MM.1S (cell line): ENCODE measurements at places on chromosomes 2 and 18.

- DNase-seq, result no peak
Observed at GRCh38 chr2:23241121-23241520, 143.9 kb upstream of the KLHL29 start.

- no peak for DNase-seq
Observed at GRCh38 chr2:8421658-8422449, 260.0 kb upstream of the ID2 start.

DNA sequence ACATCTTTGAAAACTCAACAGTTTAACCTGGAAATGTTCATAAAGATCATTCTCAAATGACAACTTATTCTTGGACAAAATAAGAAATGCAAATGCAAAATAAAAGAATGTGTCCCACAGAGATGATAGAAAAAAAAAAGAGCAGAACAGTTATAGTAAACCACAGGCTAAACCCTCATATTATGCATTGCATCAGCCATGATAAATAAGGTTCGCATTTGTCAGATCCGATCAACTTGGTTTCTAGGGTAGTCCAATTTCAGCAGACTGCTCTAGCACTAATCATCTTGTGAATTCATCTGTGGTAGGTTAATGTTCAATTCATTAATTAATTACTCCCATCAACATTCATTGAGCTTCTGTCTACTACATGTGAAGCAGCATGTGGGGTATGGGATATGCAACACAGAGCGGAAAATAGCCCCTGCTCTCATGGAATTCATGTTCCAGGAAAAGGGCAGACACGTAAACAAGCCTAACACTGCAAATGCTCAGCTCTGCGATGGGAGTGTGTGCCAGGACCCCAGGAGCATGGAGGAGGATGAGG, 316.2 kb upstream of the REV1 start:
- no peak for DNase-seq

GRCh38 chr2:112790305-112790704, 6.0 kb upstream of the IL1A start:
- no peak for DNase-seq

DNA sequence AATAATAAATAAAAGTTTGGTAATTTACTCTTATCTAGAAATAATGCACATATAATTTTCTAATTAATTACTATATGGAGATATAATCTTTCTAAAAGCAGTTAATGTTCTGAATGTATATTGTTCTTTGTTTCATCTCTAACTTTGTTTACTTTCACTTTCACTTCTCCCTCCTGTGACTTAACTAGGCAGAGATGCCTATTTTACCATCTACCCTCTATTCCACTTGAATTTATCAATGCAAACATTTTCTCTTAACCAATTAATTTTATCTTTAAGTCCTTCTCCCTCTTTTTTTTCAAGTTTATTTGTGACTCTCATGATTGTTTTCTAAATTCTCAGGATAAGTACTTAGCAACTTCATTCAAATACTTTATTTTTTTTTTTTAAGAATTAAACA, 55.1 kb upstream of the IL1RL1 start:
- peak; percentile 29 for DNase-seq

DNA sequence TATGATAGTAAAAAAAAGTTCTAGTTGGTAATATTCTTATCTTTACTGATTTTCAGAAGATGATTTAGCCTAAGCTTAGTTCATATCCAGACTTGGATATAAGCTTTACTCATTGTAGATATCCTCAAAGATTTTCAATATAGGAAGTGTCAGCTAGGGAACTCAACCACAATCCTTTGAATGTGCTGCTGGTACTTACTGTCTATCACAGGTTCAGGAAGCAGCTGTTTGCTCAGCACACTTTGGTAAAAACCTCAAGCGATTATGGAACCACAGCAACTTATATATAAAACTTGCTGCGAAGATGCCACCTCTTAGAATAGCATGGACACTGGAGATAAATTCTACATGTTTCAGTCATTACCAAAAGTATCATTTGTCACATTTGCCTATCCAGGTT, 60.1 kb upstream of the TNFRSF11A start:
- DNase-seq, result peak; percentile 75

- DNase-seq, result no peak
Observed at GRCh38 chr18:47680488-47680887, 250.0 kb downstream of the SMAD2 start.

DNA sequence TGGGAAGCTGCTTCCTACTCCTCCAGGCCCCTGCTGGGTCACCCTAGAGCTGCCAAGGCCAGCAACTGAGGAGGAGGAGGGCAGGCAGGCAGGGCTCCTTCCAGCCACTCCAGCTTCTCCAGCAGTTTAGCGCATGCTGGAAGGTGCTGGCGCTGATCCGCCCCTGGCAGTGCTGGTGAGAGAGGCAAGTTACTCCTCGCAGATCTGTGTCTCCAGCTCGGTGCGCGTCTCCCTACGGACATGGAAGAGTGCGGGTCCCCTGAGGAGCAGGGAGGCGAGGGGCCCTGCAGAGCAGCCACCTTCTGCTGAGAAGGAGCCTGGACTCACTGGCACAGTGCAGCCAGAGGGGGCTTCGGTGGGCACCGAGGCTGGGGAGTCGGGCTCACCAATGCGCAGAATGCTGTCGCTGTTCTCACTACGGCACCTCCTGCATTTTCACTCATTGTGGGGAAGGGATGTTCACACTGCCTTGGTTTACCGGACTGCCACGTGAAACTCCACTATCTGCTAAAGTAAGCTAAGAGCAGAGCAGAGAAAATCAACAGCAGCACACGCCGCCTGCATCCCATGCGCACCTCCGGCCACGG, 206.0 kb downstream of the HDAC4 start:
- no peak for DNase-seq

GRCh38 chr2:1521878-1522830, 108.9 kb downstream of the TPO start:
- DNase-seq, result no peak

GRCh38 chr2:160996584-160996983, 163.6 kb upstream of the TANK start:
- no peak for DNase-seq

GRCh38 chr2:111025288-111025687, 95.4 kb upstream of the BCL2L11 start:
- no peak for DNase-seq

- no peak for DNase-seq
Observed at GRCh38 chr2:39659765-39660611, 5.7 kb upstream of the TMEM178A start.

DNA sequence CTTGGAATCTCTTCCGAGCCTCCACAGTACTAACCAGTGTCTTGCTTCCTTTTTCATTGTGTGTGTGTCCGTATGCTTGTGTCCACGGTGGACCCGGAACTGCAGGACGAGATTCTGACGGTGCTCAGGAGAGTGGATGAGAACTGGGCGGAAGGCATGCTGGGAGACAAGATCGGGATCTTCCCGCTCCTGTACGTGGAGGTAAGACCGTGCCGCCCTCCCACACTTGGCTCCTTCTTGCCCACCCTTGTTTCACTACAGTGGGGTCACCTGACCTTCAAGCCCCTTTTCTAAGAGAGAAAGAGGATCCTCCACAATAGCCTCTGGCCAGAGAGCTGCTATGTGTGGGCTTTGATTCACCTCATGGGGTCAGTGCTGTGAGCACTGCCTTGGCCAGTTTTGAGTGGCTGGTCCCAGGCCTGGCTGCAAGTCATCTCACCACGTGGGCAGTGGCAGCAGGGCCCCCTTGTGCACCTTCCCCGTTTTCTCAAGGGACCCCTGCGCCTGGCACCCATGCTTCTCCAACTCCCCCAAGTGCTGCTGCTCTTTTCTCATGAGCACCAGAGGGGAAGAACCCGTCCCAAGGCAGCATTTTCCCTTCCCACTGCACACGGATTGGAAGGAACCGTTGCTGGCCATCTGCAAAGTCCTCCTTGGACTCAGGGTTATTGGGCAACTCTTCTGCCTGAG, 242.1 kb downstream of the SEPTIN10 start:
- no peak for DNase-seq

DNA sequence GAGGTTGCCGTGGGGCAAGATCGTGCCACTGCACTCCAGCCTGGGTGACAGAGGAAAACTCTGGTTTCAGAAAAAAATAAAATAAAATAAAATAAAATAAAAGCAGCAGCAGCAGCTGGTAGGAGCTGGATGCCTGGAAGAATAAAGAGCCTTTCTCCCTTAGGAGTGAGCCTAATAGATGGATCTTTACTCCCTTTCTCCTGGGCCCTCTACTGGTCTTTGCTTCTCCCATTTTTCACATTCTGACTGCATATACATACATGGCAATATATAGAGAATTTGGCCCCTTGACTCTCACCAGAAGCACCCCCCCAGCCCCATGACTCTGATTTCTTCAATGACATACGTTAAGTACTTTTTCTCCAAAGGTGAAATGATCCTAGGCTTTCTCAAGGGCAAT, 9.8 kb upstream of the MALT1 start:
- DNase-seq, result no peak

DNA sequence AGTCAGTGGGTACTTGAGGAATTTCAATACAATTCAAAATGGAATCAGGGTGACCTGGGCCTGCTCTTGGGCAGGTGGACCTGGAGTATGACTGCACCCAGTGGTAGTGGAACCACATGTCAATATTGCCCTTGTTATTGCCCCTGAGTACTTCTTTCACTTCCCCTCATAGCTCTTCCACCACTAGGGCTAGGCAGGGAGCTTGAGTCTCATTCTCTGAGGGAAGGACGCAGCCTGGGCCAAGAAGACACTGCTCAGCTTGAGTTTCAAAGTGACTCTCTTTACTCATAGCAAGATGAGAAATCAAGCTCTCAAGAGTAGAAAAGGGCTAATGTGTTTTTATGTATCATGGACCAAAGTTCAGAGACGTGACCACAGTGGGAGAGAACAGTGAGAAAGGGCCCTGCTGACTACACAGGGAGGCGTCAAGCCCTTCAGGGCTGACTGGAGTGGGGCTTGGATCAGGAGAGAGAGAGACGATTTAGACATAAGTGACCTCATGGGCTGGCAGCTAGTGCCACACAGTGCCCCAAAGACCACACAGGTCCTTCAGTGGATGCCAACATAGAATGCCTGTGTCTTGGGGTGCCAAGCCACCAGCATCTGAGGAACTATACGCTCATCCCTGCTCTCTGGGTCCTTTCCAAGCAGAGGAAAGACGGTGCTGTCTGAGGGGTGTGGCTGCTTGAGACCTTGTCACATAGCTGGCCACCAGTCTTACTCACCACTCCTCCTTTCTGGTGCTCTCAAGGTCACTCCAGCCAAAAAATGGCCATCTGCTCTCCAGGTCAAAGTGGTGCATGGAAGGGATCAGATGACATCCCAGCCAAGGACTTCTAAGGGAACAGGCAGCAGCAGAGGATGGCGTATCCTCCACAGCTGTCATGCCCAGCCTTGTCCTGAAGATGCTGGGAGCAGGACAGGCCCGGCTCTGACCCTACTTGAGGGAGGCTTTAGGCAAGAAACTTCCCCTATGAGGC, 13.0 kb downstream of the PTMA start:
- no peak for DNase-seq

DNA sequence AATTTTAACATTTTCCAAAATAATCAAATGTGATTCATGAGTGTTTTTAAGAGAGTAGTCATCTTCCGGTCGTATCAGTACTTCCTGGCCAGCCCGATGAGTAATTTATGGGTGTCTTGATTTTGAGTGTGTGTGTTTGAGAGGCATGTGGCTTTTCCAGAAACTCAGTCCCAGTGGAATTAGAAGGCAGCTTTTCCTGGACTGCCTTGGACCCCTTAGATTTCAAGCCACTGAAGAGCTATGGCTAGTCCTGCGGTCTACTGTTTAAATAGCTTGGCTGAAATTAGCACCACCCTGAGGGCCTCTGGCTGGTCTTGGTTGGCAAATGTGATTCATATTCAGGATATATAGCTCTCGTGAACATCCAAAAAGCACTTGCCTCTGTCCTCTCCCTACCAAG, 59.4 kb downstream of the HK2 start:
- DNase-seq, result no peak

GRCh38 chr2:151861174-151861573, 33.0 kb upstream of the ARL5A start:
- no peak for DNase-seq
